ENCODE measurements at places on chromosomes 11 and 22.

DNA sequence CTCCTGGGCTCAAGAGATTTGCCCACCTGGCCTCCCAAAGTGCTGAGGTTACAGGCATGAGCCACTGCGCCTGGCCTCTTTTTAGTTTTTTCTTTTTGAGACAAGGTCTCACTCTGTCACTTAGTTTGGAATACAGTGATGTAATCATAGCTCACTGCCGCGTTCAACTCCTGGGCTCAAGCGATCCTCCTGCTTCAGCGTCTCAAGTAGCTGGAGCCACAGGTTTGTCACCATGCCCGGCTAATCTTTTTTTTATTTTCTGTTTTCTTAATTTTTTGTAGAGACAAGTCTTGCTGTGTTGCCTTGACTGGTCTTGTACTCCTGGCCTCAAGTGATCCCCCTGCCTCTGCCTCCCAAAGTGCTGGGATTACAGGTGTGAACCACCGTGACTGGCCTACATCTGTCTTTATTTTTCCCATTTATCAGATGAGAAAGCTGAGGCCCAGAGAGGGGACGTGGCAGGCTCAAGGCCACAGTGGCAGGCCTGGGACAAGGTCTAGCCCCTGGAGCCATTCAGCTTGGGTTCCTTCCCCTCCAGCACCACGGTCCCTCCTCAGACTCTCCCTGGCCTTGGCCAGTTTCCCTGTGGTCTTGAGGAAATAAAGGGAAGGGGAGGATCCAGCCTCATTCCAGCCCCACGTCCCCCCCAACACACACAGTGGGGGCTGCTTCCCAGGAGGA lies 2.8 kb upstream of the KDELR3 start:
- no peak for DNase-seq

GRCh38 chr22:30565341-30565740 lies 9.1 kb downstream of the GAL3ST1 start:
- no peak for DNase-seq

DNA sequence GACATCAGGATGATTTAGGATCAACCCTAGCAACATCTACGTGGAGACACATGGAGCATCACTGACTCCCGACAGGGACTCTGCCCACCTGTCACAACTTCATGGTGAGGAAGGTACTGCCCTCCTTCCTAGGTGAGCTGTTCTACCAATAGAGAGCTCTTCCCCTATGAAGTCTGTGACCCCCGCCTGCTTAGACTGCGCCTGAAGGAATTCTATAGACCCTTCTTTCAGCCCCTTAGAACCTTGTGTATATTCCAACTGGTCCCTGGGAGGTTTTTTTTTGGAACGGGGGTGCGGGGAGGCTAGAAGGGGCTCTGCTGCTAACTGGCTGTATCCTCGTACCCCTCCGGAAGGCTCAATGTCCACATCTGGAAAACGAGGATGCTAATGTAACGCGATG lies 566 bp downstream of the INTS4 start:
- DNase-seq: no peak

- no peak for DNase-seq
These were observed 679.1 kb downstream of the DLG2 start for GRCh38 chr11:84947970-84948580.

DNA sequence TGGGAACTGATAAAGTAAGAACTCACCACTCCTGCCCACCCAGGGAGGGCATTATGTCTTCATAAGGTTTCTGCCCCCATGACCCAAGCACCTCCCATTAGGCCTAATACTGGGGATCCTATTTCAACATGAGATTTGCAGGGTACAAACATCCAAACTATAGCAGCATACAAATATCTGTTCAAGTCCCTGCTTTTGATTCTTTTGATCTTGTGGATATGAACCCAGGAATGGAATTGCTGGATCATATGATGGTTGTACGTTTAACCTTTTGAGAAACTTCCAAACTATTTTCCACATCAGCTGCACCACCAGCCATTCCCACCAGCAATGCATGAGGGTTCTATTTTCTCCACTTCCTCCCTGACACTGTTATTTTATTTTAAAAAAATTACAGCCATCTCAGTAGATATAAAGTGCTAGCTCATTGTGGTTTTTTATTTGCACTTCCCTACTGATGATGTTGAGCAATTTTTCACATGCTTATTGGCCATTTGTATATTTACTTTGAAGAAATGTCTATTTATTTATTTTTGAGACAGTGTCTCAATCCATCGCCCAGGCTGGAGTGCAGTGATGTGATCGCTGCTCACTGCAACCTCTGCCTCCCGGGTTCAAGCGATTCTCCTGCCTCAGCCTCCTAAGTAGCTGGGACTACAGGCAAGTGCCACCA lies 7.1 kb upstream of the ATG16L2 start:
- DNase-seq: no peak
